AG09309 (cell line): ENCODE measurements at places on chromosomes 1 and 21.

DNA sequence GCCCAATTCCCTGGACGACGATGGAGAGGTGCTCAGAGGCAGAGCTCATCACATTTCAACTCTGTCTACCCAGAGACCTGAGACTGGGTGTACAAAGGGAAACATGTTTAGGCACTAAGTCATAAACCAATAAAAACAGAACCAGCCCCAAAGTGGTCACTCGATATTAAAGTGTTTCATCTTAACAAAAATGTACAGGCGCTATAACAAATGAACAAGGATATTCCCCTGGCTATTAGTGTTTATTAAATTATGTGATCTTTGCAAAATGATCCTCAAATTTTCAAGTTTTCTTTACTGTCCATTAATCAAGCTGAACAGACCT is 43.6 kb downstream of the NPHP4 start:
- no peak for DNase-seq

- DNase-seq = no peak
Observed at GRCh38 chr1:211082824-211083223, 51.1 kb downstream of the KCNH1 start.

- no peak for DNase-seq
Observed at GRCh38 chr1:214574598-214575411, 23.4 kb upstream of the PTPN14 start.

DNA sequence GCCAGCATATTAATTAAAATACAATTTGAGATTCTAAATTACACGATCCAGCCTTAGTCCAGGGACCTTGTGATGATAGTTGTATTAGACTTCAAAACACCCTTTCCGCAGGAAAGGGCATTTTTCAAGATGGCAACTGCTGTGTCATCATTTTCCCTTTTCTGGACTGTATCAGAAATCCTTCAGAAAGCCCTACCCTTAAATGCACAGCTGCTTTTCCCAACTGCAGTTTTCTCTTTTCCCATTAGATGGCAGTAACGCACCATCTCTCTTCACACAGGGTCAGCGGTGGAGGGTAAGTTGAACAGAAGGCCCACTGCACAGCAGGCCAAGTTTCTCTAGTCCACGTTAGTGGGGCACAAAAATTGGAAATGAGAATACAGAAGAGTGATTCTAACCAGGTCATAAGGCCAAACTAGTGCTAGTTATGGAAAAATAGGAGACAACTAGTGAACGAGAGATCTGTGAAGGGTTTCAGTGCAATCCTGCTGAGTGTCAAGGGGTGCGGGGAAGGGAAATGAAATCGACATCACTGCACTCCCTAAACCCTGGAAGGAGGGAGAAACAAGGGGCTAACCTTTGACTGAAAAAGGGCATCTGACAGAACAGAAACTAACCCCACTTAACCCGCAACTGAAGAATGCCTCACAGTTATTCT is 22.1 kb upstream of the TDRD10 start:
- DNase-seq = peak; percentile 40

GRCh38 chr1:61450454-61450853 is 274.5 kb downstream of the TM2D1 start:
- no peak for DNase-seq

- DNase-seq = no peak
Observed at GRCh38 chr1:114209971-114210370, 56.3 kb upstream of the SYT6 start.
